MCF 10A (cell line): ENCODE measurements at places on chromosomes 4 and X. TPM values are rescaled to one million over a fixed set of nuclear protein-coding genes. Genes with fewer than 3 reads are reported as not detected.

The RAB41 gene
- not detected in 2 replicates for total RNA-seq

DNA sequence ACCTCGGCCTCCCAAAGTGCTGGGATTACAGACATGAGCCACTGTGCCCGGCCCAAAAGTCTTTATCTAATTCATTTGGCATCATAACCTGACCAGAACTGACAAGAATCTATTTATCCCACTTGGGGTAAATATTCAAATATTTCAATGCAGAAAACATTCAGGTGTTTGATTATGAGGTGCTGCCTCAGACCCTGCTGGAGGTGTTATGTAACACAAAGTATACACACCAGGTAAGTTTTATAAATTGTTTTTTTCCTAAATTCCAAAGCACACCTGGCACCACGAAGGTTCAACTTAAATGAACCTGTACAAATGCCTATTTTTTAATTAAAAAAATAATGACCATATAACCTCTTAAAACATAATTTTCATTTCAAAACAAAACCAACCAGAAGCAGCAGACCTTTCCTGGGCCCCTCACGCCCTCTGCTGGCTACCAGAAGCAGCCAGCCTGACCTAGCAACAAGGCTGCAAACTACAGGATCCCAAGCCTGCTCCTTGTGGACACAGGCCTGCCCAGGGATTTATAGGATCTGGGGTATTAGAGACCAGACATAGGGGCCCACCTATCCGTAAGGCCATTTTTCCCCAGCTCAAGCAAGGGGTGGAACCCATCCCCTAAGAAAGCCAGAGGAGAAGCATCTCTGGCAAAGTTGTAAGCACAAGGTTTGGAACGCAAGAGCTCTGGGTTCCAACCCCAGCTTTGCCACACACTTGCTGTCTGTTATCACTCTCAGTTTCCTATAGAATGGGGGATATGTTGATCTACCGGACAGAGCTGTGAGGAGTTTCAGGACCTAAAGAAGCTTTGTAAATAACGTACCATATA lies 11.7 kb downstream of the OTUD5 start:
- DNase-seq = peak; percentile 47
- no peaks in the 10 kb centered on the region for H3K27me3 ChIP-seq
- peaks cover 16% of the 10 kb centered on the region for H3K36me3 ChIP-seq
- no peak overlapping the region for H3K27ac ChIP-seq

GRCh38 chrX:131187206-131187605 lies 101.9 kb downstream of the IGSF1 start:
- no peaks in the 10 kb centered on the region for H3K4me1 ChIP-seq
- H3K36me3 ChIP-seq = no peaks in the 10 kb centered on the region
- H3K27me3 ChIP-seq = peaks cover 91% of the 10 kb centered on the region
- H3K27ac ChIP-seq = no peak overlapping the region
- DNase-seq = no peak

The USP26 gene
- not detected in 2 replicates for total RNA-seq

DNA sequence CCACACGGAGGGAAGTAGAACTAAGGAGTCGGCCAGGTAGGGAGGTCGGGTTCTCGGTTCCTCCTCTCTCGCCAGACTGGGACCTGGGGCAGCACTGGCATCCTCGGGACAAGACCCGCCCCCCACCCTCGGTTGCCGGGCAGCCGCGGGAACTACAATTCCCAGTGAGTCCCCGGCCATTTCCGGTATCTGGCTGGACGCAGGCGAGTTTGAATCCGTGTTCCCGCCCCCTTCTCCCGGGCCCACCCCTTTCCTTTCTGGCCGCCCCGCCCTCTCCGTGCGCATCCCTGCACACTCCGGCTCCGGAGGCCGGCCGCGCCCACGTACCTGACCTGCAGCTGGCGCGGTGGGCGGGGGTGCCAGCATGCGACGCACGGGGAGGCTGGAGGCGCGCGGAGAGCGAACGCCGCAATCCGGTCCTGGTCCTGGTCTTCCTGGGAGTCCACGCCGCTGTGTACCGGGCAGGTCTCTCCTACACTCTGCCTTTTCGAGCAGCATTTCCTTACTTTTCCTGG lies 10.2 kb upstream of the DLG3 start:
- peaks cover 10% of the 10 kb centered on the region for H3K4me1 ChIP-seq
- DNase-seq = peak; percentile 83
- H3K27ac ChIP-seq = peak overlapping the region; percentile 78

GRCh38 chrX:154037754-154038153 lies 18.1 kb upstream of the IRAK1 start:
- no peak for DNase-seq
- H3K36me3 ChIP-seq = peaks cover 29% of the 10 kb centered on the region
- peaks cover 76% of the 10 kb centered on the region for H3K27me3 ChIP-seq
- H3K27ac ChIP-seq = no peak overlapping the region
- no peak overlapping the region for H3K4me3 ChIP-seq
- H3K4me1 ChIP-seq = no peaks in the 10 kb centered on the region

- no peak overlapping the region for H3K4me3 ChIP-seq
- no peaks in the 10 kb centered on the region for H3K27me3 ChIP-seq
- H3K4me1 ChIP-seq = peaks cover 9% of the 10 kb centered on the region
Measured at GRCh38 chrX:65925592-65925991, 114.3 kb downstream of the VSIG4 start.

- H3K27ac ChIP-seq = peak overlapping the region; percentile 8
- peak overlapping the region; percentile 25 for H3K4me3 ChIP-seq
- peaks cover 17% of the 10 kb centered on the region for H3K36me3 ChIP-seq
- no peaks in the 10 kb centered on the region for H3K27me3 ChIP-seq
- peak; percentile 46 for DNase-seq
Measured at GRCh38 chrX:44913656-44914531, 40.9 kb downstream of the KDM6A start.

DNA sequence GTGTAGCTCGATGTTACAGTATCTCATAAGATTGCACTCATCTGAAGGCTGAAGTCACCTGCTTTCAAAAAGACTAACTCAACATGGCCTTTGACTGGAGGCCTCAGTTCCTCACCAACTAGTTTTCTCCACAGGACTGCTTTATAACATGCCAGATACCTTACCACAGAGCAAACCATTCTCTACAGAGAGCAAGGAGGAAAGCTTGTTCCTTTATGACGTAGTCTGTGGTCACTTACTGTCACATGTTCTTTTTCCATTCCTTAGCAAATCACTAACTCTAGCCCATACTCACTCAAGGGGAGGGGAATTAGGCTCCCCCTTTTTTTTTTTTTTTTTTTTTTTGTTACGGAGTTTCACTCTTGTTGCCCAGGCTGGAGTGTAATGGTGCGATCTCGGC lies 3.2 kb downstream of the THAP9 start:
- H3K4me1 ChIP-seq = peaks cover 7% of the 10 kb centered on the region
- H3K4me3 ChIP-seq = no peak overlapping the region
- DNase-seq = no peak
- no peak overlapping the region for H3K27ac ChIP-seq
- peaks cover 7% of the 10 kb centered on the region for H3K36me3 ChIP-seq
- no peaks in the 10 kb centered on the region for H3K27me3 ChIP-seq
